ENCODE measurements at places on chromosomes 12 and 14. TPM values are rescaled to one million over a fixed set of nuclear protein-coding genes. Genes with fewer than 3 reads are reported as not detected.
A peak's percentile ranks its signal among the peaks of the same experiment; 100 is the strongest.

Gene PYGL
- 75.4 TPM for total RNA-seq

- DNase-seq, result no peak
Observed at GRCh38 chr12:6716874-6717437, 6.9 kb upstream of the COPS7A start.

DNA sequence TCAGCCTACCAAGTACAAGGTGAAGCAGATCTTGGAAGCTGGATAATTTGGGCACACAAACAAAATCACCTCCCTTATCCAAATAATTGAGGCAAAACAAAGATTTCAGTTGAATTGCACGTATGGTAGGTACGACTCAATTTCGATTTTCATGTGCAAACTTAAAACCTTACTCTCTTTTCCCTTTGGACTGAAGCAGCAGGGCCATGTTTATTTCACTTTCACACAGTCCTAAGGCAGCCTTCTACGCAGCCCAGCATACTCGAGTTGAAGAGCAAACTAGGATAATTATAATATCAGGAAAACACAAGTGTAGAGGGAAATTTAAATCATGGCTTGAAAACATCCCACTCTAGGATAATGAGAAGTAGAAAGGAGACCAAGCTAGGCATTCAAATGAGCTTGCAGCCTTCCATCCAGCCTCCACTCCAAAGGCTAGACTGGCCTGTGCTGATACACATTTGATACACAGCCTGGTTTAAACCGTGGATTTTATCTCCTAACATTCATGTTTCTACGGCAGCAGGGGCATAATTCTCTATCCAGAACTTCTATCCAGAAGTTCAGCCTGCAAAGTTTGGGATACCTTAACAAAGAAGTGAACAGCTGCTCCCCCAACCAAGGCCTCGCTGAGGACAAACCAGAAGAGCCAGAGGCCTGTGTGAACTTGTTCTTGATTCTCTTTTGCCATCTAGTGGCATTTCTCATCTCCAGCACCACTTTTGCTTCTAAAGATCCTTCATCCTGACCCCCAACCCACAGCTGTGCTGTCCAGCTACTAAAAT lies 2.4 kb upstream of the RNASE7 start:
- peak; percentile 69 for DNase-seq

DNA sequence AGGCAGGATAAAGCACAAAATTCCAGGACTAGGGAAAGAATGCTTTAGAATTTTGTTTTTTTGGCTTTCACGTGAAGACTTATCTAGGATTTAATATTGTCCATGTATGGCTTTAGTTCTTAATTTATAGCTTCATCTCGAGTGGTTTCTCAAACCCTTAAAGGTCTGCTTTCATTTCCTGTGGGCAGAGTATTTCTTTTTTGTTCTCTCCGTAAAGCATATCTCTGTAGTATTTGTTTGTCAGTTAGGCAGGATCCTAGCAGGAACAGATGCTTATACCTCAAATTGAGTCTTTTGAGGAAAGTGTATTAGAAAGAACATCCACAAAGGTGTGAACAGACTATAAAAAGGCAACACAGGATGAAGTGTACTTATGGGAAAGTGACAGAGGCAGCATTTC lies 697.1 kb upstream of the SEL1L start:
- no peak for DNase-seq

Gene LMNTD1
- not detected for total RNA-seq
